ENCODE measurements at places on chromosomes 7 and 10. TPM values are rescaled to one million over a fixed set of nuclear protein-coding genes. Genes with fewer than 3 reads are reported as not detected.

TRIM73 gene
- 19.4 TPM for total RNA-seq

OR2A5 gene
- not detected for total RNA-seq

IDI2 gene
- total RNA-seq = not detected

DNA sequence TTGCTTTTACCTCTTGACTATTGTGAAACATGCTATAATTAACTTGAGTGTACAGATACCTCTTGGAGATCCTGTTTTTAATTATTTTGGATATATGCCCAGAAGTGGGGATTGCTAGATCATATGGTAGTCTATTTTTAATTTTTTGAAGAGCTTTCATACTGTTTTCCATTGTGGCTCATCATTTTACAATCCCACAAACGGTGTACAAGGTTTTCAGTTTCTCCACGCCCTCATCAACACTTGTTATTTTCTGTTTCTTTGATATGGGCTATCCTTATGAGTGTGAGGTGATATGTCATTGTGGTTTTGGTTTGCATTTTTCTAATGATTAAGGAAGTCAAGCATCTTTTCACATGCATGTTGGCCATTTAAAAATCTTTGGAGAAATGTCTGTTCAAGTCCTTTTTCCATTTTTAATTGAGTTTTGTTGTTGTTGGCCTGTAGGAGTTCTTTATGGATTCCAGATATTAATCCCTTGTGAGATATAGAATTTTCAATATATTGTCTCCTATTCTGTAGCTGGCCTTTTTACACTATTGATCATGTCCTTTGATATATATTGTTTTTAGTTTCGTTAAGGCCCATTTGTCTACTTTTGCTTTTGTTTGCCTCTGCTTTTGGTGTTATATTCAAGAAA lies 7.5 kb downstream of the AGK start:
- H3K4me3 ChIP-seq = no peak overlapping the region
- peaks cover 29% of the 10 kb centered on the region for H3K4me1 ChIP-seq
- no peaks in the 10 kb centered on the region for H3K27me3 ChIP-seq
- H3K27ac ChIP-seq = peak overlapping the region; percentile 32
- no peak for DNase-seq
- peaks cover 20% of the 10 kb centered on the region for H3K36me3 ChIP-seq

SLC16A12 gene
- not detected for total RNA-seq

DNA sequence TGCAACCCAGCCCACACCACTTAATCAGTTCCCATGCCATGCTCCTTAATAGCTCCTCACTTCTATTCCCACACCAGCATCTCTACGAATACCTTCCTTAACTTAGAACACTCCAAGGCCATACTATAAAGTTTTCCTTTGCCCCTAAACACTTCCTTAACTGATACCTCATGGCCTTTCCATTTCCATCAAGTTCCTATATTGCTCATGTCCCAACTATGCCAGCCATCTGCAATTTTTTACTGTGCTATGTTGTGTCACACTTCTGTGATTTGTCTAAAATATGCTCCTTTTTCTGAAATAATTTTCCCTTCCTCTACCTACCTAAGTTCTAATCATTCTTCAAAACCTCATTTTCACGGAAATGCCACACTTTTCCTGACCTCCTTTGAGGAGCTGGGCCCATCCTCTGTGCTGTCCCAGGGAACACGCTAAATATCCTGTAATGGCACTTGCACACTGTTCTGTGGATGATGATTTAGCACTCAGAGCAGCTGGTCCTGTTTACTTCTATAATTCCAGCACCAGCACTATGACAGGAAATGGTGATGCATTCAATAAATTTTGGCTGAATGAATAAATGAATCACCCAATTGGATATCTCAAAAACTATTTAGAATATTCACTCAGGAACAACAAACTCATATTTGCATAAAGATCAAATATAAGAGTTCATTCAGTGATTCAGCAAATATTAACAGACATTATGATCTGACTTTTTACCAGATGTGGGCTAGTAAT lies 266.5 kb upstream of the HGF start:
- H3K27me3 ChIP-seq = no peaks in the 10 kb centered on the region
- no peak overlapping the region for H3K27ac ChIP-seq
- no peak for DNase-seq
- no peaks in the 10 kb centered on the region for H3K36me3 ChIP-seq
- no peak overlapping the region for H3K4me3 ChIP-seq

Data from T-helper 17 cell (primary cell).